ENCODE measurements at places on chromosomes 11 and 22.

GRCh38 chr11:47123094-47123493 is 53.6 kb downstream of the ARFGAP2 start:
- DNase-seq, result no peak

DNA sequence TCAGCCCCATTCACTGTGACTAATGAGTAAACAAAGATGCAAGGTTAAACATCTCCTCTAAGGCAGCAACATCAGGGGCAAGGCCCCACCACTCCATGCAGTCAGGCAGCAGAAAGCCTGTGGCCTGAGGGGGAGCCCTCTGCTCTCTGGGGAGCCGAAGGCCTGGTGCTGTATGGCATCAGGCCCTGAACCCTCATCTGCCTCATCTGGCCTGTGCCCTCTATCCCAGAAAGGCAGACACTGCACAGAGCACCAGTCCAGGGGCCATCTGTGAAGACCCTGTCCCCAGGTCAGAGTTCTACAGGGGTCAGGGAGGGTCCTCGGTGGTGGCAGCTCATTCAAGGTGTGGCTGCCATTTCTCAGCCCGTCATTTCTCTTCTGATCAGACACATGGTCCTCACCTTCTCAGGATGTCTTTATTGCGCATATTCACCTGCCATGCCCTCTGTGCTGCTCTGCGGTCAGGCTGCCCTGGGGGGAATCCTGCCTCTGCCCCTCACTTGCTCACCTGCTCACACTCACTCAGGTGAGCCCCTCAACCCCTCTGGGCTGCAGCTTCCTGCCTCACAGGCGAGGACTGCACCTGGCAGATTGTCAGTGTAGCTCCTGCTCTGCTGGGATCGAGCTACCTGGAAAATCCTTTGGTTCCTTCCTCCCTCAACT is 103.1 kb upstream of the PITPNB start:
- no peak for DNase-seq

- no peak for DNase-seq
Measured at GRCh38 chr11:103484545-103484944, 375.3 kb downstream of the DYNC2H1 start.

DNA sequence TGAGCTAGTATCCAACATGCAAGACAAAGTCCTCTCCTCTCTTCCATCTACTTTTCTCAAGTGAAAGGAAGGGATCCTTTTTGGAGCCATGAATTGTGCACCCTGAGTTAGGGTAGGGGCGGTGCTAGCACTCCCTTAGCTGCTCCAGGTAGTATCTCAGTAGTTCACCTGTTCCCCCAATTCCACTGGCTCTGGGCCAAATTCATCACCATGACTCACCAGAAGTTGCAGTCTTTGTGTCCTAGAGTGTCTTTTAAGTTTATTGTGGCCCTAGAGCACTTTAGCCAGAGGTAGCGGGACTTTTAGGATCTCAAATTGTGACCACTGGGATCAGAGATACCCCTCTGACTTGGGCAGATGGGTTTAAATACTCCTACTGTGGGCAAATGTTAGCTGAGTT is 398.6 kb upstream of the ANO5 start:
- no peak for DNase-seq
